ENCODE measurements at places on chromosomes 6 and 20. TPM values are rescaled to one million over a fixed set of nuclear protein-coding genes. Genes with fewer than 3 reads are reported as not detected.

The ZNFX1 gene
- 10.3 TPM for polyA plus RNA-seq

The GLP1R gene
- not detected for polyA plus RNA-seq

The PKIB gene
- 0.49 TPM for polyA plus RNA-seq

The BPIFB2 gene
- not detected for polyA plus RNA-seq

The TFAP2C gene
- polyA plus RNA-seq, result not detected

The GTF3C6 gene
- 14.4 TPM for polyA plus RNA-seq

DNA sequence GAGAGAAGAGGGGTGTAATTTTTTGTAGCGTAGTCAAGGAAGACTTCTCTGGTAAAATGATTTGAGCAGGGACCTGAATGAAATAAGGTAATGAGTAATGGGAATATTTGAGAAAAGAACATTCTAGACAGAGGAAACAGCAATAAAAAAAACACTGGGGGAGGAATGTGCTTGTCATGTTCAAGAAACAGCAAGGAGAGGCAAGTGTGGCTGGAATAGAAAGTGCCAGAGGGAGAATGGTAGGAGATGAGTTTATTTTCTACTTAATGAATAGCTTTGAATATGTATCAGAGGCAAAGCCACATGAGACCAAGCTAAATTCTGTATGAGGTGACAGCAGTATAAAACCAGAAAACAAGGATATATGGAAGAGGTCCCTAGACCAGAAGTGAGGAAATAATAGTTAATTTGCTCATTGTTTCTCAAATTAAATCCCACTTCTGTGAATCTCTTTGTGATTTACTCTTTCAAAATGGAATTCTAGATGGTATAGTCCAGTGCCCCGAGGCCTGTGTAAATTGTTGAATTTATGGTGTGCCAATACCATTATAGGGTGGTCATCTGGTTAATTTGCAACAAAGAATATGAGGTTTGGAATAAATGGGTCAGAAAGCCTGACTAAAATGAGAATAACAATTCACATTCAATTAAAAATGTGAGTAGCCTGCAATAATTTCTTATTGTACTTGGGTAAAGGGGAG, 170.2 kb downstream of the CDKAL1 start:
- no peaks in the 10 kb centered on the region for H3K4me1 ChIP-seq
- no peaks in the 10 kb centered on the region for H3K27me3 ChIP-seq
- H3K27ac ChIP-seq, result no peak overlapping the region

DNA sequence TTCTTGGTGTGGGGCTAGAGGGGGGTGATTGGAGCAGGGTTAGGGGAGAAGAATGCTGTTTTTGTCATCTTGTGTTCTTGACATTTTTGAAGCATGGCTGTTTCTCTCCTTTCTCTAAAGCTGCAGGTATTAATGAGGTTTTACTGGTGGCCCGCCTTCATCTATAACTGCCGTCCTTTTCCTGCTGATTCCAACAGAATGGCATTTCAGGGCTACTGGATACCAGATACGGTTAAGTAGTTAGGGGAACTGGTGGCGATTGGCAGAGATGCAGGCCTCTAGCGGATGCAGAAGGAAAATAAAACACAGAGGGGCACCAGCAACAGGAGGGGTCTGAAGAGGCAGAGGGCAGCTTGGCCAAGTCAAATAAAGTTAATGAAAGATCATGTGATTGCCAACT, 89.7 kb upstream of the EEF1E1 start:
- H3K36me3 ChIP-seq, result no peaks in the 10 kb centered on the region
- no peaks in the 10 kb centered on the region for H3K4me1 ChIP-seq
- no peak overlapping the region for H3K4me3 ChIP-seq
- H3K27me3 ChIP-seq, result no peaks in the 10 kb centered on the region
- DNase-seq, result no peak

DNA sequence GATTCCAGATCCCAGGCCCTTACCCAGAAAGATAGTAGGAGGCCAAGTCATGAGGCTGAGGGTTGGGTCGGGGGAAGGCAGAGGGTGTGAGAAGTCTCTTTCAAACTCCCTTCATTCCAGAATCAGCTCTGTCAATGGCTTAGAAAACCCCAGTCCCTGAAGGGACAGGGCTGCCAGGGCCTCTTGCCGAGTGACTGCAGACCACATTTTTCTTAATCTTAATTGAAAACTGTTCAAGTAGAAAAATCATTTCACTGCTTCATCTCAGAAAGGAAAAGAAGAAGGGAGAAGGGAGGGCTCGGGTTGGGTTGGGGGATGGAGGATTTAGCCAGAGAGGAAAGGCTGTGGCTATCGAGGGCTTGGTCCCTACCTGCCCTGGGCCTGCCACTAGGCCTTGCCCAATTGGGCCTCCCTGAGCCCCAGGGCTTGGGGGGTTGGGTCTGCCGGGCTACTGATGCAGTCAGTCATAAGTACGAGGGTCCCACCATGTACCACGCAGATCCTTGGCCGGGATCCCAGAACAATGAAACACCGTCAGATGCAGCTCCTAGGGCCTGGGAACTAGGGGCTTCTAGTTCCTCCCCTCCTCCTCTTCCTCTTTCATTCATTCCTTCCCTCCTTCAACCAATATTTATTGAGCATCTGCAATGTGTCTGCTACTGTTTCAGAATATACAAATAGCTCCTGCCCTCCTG, 44.0 kb upstream of the CTNNBL1 start:
- no peak for DNase-seq
- H3K27me3 ChIP-seq, result peaks cover 19% of the 10 kb centered on the region
- H3K4me1 ChIP-seq, result no peaks in the 10 kb centered on the region

GRCh38 chr20:63051911-63052310, 45.1 kb upstream of the BHLHE23 start:
- no peak overlapping the region for H3K27ac ChIP-seq
- no peaks in the 10 kb centered on the region for H3K27me3 ChIP-seq
- H3K36me3 ChIP-seq, result no peaks in the 10 kb centered on the region
- peaks cover 7% of the 10 kb centered on the region for H3K4me1 ChIP-seq
- no peak for DNase-seq
- H3K4me3 ChIP-seq, result no peak overlapping the region

GRCh38 chr6:146860583-146860982, 261.8 kb downstream of the ADGB start:
- no peak overlapping the region for H3K27ac ChIP-seq
- no peak overlapping the region for H3K4me3 ChIP-seq
- no peaks in the 10 kb centered on the region for H3K36me3 ChIP-seq
- no peak for DNase-seq
- peaks cover 3% of the 10 kb centered on the region for H3K4me1 ChIP-seq
- H3K27me3 ChIP-seq, result no peaks in the 10 kb centered on the region

DNA sequence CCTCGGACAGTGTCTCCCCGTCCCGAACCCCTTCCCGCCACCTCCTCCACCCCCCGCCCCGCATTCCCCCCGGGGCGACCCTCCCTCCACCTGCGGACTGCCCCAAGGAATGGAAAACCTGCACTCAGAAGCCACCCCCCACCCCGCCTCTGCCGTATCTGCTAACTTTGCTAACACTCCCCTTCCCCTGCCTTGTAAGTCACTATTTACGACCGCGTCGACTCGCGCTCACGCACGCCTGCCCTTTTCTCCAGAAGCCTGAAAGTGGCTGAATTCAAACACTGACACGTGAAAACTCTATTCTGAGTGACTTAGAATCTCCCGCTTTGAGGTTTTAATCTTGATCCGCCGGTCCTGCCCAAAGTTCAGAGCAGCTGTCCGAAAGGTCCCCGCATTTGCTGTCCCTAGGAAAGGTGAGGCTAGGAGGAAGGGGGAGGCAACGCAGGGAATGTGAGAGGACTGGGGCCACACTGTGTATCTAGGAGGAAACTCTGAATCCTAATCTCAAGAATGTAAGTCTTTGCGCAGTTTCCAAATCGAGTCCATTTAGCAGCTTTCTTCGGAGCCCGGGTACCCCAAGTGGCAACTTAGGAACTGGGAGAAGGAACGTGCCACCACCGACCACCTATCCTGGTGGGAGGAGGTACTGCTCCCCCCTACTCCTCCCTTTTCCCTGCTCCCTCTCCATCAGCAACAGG, 9.3 kb upstream of the POU3F2 start:
- no peak overlapping the region for H3K27ac ChIP-seq
- no peak overlapping the region for H3K4me3 ChIP-seq
- H3K4me1 ChIP-seq, result peaks cover 35% of the 10 kb centered on the region

GRCh38 chr20:59308493-59309201, 8.2 kb downstream of the EDN3 start:
- DNase-seq, result no peak
- no peaks in the 10 kb centered on the region for H3K4me1 ChIP-seq
- H3K27ac ChIP-seq, result no peak overlapping the region
- H3K27me3 ChIP-seq, result no peaks in the 10 kb centered on the region
- H3K36me3 ChIP-seq, result no peaks in the 10 kb centered on the region
- no peak overlapping the region for H3K4me3 ChIP-seq

- H3K36me3 ChIP-seq, result no peaks in the 10 kb centered on the region
- peak overlapping the region; percentile 19 for H3K4me3 ChIP-seq
- no peak overlapping the region for H3K27ac ChIP-seq
- no peak for DNase-seq
- peaks cover 33% of the 10 kb centered on the region for H3K27me3 ChIP-seq
- peaks cover 21% of the 10 kb centered on the region for H3K4me1 ChIP-seq
Measured at GRCh38 chr20:45470937-45471336, 1.4 kb downstream of the WFDC2 start.

DNA sequence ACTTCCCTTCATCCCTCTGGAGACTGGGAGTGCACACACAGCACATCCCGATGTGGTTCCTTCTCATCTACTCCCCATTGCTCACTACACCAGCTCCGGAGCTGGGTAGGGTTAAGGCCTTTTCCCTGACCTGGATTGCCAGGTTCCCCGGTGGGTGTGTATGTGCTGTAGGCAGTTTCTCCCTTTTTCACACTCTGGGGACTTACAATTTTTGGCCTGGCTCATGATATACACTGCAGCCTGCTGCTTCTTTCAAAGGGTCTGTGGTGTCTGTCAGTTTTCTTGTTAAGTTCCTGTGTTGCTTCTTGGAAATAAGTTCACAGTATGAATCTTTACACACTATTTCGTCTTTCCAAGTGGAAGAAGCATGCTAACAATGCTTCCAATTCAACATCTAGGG, 405.5 kb downstream of the UTRN start:
- H3K4me1 ChIP-seq, result no peaks in the 10 kb centered on the region
- H3K27me3 ChIP-seq, result no peaks in the 10 kb centered on the region
- DNase-seq, result no peak

- peak; percentile 76 for DNase-seq
- peaks cover 58% of the 10 kb centered on the region for H3K27me3 ChIP-seq
- no peak within 1 kb of the TSS for H3K27ac ChIP-seq
Measured at GRCh38 chr6:10886691-10887502, at the start of gene SYCP2L. Gene SYCP2L (plus strand): TSS chr6:10887052. CDS start chr6:10887127, 75 bp downstream.

- H3K36me3 ChIP-seq, result no peaks in the 10 kb centered on the region
- DNase-seq, result no peak
- no peak overlapping the region for H3K27ac ChIP-seq
- no peak overlapping the region for H3K4me3 ChIP-seq
Measured at GRCh38 chr20:584161-584970, 25.7 kb downstream of the TCF15 start.

- peak; percentile 34 for DNase-seq
- H3K27ac ChIP-seq, result no peak overlapping the region
- H3K4me3 ChIP-seq, result peak overlapping the region; percentile 72
- H3K36me3 ChIP-seq, result no peaks in the 10 kb centered on the region
- H3K27me3 ChIP-seq, result no peaks in the 10 kb centered on the region
- H3K4me1 ChIP-seq, result peaks cover 20% of the 10 kb centered on the region
Measured at GRCh38 chr6:144283646-144284477, 1.3 kb upstream of the UTRN start.

GRCh38 chr20:25461786-25462545, 54.5 kb downstream of the GINS1 start:
- H3K27me3 ChIP-seq, result no peaks in the 10 kb centered on the region
- no peaks in the 10 kb centered on the region for H3K4me1 ChIP-seq
- no peak overlapping the region for H3K27ac ChIP-seq

GRCh38 chr6:101276066-101276465, 117.4 kb upstream of the GRIK2 start:
- no peaks in the 10 kb centered on the region for H3K36me3 ChIP-seq
- H3K4me3 ChIP-seq, result no peak overlapping the region
- H3K27me3 ChIP-seq, result no peaks in the 10 kb centered on the region
- H3K4me1 ChIP-seq, result no peaks in the 10 kb centered on the region
- no peak overlapping the region for H3K27ac ChIP-seq

GRCh38 chr6:45697605-45698004, 318.1 kb downstream of the CLIC5 start:
- H3K27ac ChIP-seq, result no peak overlapping the region
- H3K4me3 ChIP-seq, result no peak overlapping the region
- H3K4me1 ChIP-seq, result peaks cover 4% of the 10 kb centered on the region

DNA sequence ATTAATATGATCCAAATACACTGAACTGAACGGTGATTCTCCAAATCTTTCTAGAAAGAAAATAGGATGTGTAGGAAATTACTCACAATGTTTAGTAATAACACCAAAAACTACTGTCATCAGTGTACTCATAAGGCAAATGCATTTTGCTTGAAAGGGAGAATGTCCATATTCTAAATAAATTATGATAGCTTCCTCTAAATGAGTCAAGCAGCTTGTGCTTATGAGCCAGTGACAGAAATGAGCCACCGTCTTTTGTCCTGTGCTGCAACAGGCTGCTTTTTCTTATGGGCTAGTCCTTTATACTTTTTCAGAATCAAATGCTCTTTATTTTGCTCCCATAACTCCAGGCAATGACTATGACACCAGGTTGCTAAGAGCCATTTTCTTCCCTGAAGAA, 4.5 kb upstream of the ZNF451 start:
- no peak for DNase-seq
- no peak overlapping the region for H3K4me3 ChIP-seq
